ENCODE measurements at places on chromosomes 2 and 18.

- DNase-seq, result no peak
These were observed 3.1 kb upstream of the CIB4 start for GRCh38 chr2:26644188-26644835.

GRCh38 chr18:8757396-8757997 lies 52.1 kb downstream of the MTCL1 start:
- DNase-seq, result no peak

DNA sequence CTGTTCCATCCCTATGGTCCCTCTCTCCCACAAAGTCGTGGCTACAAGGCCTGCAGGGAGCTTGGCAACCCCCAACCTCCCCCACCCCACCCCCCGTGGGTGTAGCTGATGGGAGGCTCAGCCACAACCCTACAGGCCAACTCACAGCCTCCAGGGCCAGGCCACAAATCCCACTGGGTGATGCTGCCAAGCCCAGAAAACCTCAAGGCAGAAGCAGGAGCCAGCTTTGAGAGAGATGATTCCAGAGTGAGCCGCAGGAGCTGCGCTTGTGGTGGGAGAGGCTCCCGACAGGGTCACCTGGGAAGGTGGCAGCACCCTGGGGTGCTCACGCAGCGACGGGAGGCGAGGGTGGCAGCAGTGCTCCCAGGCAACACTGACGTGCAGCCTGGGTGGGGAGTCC lies 44.8 kb downstream of the ADCY3 start:
- DNase-seq, result no peak

DNA sequence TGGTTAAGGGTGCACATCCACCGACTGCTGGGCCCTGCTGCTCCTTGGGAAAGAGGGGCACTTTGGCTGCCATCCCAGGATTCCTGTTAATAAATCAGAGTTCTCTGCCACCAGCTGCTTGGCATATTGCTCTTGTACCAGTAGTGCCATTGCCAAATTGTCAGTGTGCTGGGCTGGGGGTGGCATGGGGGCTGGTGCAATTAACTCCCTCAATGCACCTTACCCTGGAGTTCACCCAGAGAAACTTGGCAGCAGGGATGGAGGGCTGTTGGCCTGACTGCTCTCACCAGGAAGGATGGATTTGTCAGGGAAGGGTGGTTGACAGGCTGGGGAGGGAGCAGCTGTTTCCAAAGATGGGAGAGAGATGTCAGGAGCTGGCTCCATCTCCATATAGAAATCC lies 94.6 kb upstream of the SKOR2 start:
- no peak for DNase-seq

- DNase-seq, result no peak
These were observed 8.3 kb upstream of the RPS7 start for GRCh38 chr2:3566806-3567205.

GRCh38 chr18:36331521-36331971 lies 34.0 kb downstream of the FHOD3 start:
- DNase-seq, result no peak

DNA sequence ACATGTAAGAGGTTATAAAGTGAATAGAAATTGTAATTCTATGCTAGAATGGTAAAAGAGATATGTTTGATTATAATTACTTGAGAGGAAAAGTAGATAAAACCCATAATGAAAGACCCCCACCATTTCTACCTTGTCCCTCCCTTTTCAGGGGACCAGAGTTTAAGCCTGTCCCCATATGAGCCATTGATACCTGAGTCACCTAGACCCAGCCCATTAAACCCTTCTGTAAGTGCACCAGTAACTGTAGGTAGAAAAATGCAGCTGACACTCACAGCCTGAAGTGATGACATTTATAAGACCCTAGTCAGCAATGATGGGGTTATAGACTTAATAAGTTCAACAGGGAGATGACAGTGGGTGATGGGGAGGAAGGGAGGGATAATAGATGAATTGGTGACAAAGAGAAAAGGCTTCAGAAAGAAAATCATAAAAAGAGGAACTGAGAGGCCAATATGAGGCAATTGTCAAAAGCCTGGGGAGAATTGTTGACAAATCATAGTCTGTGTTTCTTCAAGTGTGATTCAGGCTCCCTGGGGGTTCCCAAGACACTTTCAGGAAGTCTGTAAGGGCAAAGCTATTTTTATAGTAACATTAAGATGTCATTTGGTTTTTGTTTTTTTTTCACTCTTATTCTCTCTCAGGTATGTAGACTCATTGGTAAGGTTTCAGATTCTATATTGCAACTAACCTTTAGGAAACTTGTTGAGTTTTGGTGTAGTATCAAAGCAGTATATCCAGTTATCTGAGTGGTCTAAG lies 544.2 kb downstream of the SATB2 start:
- DNase-seq, result peak; percentile 51

DNA sequence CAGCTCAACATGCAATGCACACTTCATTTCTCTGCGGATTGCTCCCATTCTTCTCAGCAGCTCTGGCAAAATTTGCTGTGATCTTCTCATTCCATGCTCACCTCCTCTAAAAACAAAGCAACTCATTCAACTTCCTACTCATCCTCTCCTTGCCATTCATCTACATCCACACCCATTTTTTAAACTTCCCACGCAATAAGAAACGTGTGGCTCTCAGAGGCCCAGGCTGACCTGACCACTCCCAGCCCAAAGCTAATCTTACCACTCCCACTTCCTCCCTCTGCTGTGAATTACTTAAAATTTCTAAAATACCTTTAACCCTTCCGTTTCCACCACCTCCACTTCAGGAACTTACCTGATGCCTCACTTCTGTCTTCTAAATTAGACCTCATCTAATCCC lies 15.2 kb downstream of the ABCB11 start:
- DNase-seq, result peak; percentile 55

DNA sequence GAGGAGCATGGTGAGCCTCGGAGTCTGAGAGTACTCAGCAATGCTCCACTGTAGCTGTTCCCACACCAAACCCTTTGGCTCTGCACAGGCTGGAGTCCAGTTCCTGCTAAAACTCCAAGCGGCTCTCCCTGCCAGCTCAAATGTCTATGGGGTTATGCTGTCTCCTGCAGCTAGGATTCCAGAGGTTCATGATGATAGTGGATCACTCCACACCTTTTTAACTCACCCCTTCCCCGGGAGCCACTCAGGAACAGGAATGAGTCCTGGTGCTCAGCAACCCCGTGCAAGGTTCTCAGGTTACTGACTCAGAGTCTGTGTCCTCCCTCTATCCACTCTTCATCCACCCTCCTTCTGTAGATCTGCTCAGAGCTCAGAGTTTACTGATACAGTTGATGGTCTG lies 410.0 kb downstream of the CDH19 start:
- no peak for DNase-seq

GRCh38 chr2:143425896-143426295 lies 296.7 kb downstream of the ARHGAP15 start:
- no peak for DNase-seq

GRCh38 chr2:237464757-237465391 lies 22.2 kb upstream of the MLPH start:
- DNase-seq, result peak; percentile 4

DNA sequence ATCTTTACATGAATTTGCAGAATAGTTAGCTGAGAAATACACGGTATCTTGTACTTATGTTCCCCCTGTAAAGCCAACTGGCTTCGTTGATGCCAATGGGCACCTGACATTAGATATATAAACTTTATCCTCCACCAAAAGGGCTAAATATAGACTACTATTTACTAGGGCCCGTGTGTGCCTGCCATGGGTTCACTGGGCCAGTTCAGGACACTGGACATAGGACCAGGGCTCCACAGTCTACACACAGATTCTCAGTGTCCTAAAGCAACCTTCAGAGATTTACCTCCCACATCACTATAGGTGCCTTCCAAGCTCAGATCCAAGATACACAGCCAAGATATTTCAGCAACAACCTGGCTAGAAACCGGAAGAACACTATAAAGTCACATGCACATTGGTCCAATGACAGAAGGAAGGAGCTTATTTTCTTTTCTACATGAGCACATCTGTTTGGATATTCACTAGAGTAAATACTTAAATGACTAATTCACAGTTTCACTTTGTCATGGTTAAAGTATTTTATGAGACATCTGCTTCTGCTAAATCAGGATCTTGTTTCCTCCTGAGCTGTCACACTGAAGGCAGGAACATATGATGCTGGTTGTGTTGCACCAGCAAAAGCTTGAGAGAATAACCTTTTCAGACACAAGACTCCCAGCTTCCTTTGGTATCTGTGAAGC lies 95.1 kb downstream of the MYO5B start:
- DNase-seq, result no peak

- DNase-seq, result no peak
These were observed 38.0 kb downstream of the RHBDD1 start for GRCh38 chr2:226873826-226874225.

GRCh38 chr2:150483532-150483931 lies 3.9 kb downstream of the RND3 start:
- DNase-seq, result no peak

All from OCI-M1 (cell line).